ENCODE measurements at places on chromosomes 4 and X.

GRCh38 chrX:38881066-38881465, 79.8 kb downstream of the MID1IP1 start:
- DNase-seq: no peak

GRCh38 chrX:150768580-150769190, 75.5 kb downstream of the MTMR1 start:
- no peak for DNase-seq

- DNase-seq: no peak
These were observed 22.3 kb upstream of the RASGEF1B start for GRCh38 chr4:81494031-81494431.

- no peak for DNase-seq
These were observed 37.4 kb upstream of the STS start for GRCh38 chrX:7109838-7110793.

DNA sequence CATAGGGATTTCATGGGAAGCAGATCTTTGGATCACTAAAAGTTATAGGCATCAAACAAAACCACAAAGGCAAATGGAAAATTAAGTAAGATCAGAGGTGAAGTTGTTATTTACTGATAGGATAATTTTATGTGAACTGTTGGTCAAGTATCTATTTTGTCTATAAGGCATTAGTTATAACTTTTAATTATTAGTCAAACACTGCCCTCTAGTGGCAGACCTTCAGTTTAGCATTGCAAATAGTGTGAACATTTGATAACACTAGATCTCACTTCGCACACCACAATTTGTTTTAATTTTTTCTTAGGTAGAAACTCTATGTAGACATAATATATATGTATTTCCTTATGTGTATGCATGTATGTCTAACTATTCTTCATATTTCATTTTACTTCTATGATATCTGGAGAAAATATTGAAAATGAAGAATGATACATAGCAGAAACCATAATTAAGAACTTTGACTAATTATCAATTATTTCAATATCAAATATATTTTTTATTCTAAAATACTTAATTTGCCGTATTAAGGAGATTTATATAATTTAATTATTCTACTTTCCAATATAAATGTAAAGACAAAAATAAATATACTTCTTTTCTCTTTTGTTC, 214.5 kb upstream of the TACR3 start:
- no peak for DNase-seq

DNA sequence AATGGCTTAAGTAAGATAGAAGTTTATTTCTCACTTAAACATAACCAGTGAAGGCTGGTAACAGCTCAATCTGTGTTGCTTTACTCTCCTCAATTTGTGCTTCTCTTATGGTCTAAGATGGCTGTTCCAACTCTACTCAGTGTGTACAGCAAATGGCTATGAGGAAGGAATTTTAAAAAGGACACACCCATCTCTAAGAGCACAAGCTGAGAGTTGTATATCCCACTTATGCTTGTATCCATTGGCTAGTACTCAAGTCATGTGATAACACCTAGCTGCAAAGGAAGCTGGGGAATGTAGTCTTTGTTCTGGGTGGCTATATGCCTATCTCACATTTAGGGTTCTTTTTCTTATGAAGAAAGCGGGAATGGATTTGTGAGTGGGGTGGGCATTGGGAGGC, 63.3 kb downstream of the GPAT3 start:
- no peak for DNase-seq

- no peak for DNase-seq
These were observed 81.5 kb upstream of the PSAPL1 start for GRCh38 chr4:7516096-7516772.

- no peak for DNase-seq
These were observed 8.4 kb upstream of the FHL1 start for GRCh38 chrX:136138939-136139338.

- DNase-seq: no peak
These were observed 1.5 kb upstream of the ARHGAP4 start for GRCh38 chrX:153927672-153927921.

- DNase-seq: no peak
These were observed 337.9 kb upstream of the FGF13 start for GRCh38 chrX:139049465-139049864.

GRCh38 chrX:22124098-22124497, 92.0 kb downstream of the PHEX start:
- no peak for DNase-seq
